CD4-positive, CD25-positive, alpha-beta regulatory T cell (primary cell): ENCODE measurements at places on chromosomes 16 and 17. TPM values are rescaled to one million over a fixed set of nuclear protein-coding genes. Genes with fewer than 3 reads are reported as not detected.

The WNT3 gene
- not detected for total RNA-seq

The EMP2 gene
- total RNA-seq, result not detected

The UNC45B gene
- total RNA-seq, result 0.44 TPM

The GRAPL gene
- total RNA-seq, result 37.1 TPM

The ZNRF1 gene
- 15.1 TPM for total RNA-seq

The DCTPP1 gene
- total RNA-seq, result 20.1 TPM

The TNP2 gene
- not detected for total RNA-seq

The TGFB1I1 gene
- total RNA-seq, result 1.6 TPM

The SLC13A2 gene
- not detected for total RNA-seq

The ADAP2 gene
- 2.6 TPM for total RNA-seq

The CDK5R1 gene
- total RNA-seq, result 6.3 TPM

The KRTAP1-5 gene
- not detected for total RNA-seq

The NTN1 gene
- total RNA-seq, result not detected

The MYH13 gene
- total RNA-seq, result not detected

The CCDC200 gene
- not detected for total RNA-seq

The BICDL2 gene
- total RNA-seq, result not detected

The SLC52A1 gene
- 0.22 TPM for total RNA-seq

The C1QL1 gene
- total RNA-seq, result not detected

The SYT17 gene
- total RNA-seq, result not detected

The CPHXL2 gene
- not detected for total RNA-seq

The FOXL1 gene
- not detected for total RNA-seq

The C1QTNF8 gene
- not detected for total RNA-seq

The RNF222 gene
- 0.81 TPM for total RNA-seq

The STH gene
- not detected for total RNA-seq

The AXIN2 gene
- total RNA-seq, result 17.9 TPM

The DDX52 gene
- 33.3 TPM for total RNA-seq

The HSD17B2 gene
- total RNA-seq, result not detected

The MMP28 gene
- total RNA-seq, result not detected

The SPATA22 gene
- not detected for total RNA-seq

The HS3ST3B1 gene
- total RNA-seq, result 47.8 TPM

The CLEC3A gene
- not detected for total RNA-seq

The CRHR1 gene
- total RNA-seq, result not detected

The RNF43 gene
- 3.3 TPM for total RNA-seq

The C17orf50 gene
- not detected for total RNA-seq

The USH1G gene
- not detected for total RNA-seq

The ZP2 gene
- not detected for total RNA-seq

The SPSB3 gene
- total RNA-seq, result 85.2 TPM

The EFNB3 gene
- not detected for total RNA-seq

The ARL5C gene
- not detected for total RNA-seq

The KLHL36 gene
- total RNA-seq, result 86.0 TPM

The USP22 gene
- 152 TPM for total RNA-seq

The ABCC11 gene
- total RNA-seq, result not detected

The OR1F1 gene
- not detected for total RNA-seq

The WBP2 gene
- total RNA-seq, result 118 TPM
